CD4-positive, alpha-beta memory T cell (primary cell): ENCODE measurements at places on chromosomes 11 and 22. TPM values are rescaled to one million over a fixed set of nuclear protein-coding genes. Genes with fewer than 3 reads are reported as not detected.

DNA sequence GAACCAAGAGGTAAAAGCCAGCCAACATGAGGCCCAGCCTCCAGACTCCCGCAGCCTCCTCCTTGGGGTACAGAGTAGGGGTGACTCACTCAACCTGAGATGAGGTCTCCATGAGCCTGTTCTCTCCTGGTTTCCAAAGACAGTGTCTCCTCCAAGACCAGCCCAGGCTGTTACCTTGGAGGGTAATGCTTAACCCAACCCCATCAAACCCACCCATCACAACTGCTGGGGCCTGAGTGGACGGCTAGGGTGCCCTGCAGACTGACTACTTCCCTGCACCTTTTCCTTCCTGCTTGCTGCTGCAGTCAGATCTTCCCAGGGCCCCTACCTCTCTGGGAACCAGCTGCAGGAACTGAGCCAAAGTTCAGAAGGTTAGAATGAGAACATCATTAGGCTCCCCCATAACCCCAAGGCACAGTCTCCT is 5.1 kb upstream of the NOL12 start:
- DNase-seq: no peak

DNA sequence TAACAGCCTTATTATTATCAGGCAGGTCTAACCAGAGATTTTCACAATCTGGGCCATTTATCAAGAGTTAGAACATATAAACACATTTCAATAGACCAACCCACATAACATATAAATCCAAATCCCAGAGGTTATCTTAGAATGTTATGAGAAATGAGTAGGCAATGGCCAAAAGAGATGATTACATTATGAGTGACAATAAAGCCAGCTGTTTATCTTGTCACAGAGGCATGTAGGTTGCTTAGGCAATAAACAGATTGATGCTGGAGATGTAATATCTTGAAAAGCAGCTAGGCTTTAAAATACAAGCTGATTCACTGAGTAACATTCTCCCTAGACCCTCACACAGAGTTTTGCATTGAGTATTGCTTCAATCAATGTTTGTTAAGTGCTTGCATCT is 148.5 kb upstream of the SESN3 start:
- no peak for DNase-seq

- no peak for DNase-seq
Observed at GRCh38 chr22:35133702-35134380, 67.9 kb downstream of the ISX start.

GRCh38 chr11:112363527-112363926 is 102.9 kb upstream of the PLET1 start:
- DNase-seq: no peak

- peak; percentile 42 for DNase-seq
Observed at GRCh38 chr11:115503083-115503885, 931 bp downstream of the CADM1 start.

- no peak for DNase-seq
Observed at GRCh38 chr22:39996732-39997131, 2.0 kb downstream of the FAM83F start.

- DNase-seq: no peak
Observed at GRCh38 chr11:70857894-70858293, 394.5 kb downstream of the SHANK2 start.

GRCh38 chr11:76153571-76153923 is 52.8 kb downstream of the WNT11 start:
- DNase-seq: no peak

DNA sequence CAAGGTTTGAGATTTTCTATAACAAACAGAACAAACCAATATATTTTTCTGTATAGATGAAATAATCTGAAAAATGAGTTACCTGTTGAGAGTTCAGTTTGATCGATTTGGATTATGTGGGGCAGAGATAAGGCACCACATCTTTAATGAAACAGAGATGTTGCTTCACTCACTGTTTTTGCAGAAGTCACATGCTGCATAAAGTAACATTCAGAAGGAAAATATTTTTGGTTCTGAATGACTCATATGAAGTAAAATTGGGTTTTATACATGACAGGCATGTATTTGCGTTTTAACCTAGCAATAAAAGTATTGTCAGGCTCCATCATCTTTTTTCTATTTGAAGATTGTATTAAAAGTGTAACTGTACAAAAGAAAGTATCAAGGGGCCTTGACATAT is 77.8 kb downstream of the BBOX1 start:
- no peak for DNase-seq

DNA sequence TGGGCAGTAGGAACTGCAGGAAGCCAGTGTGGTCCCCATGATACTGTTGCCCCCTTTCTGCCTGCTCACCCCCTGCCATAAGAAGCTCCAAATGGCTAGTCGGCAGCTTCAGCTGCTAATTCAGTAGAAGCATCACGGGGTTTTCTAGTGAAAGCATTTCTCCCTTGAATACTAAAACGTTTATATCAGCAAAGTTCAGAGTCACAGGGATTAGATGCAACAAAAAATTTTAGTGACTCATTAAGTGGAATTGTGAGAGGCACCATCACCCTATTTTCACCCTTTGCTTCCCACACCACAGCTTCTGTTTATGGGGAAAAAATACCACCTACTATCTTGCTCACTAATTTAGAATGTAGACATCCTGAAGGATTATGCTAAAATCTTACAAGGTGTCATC is 25.2 kb downstream of the RAB39A start:
- DNase-seq: no peak

DNA sequence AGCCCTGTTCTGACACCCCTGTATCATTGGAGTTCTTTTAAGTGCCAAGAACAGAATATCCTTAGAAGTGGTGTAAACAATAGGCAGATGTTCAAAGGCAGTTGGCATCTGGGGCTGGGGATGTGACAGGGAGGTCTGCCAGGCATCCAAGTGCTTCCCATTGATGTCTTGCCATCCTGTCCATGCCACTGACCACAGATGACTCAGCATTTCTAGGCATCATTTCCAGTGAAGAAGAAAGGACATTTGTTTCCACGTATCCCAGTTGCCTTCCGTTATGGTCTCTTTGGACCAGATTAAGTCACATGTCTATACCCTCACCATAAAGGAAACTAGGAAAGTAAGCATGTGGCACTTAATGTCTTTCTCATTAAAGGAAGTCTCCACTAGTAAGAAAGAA is 76.7 kb upstream of the BARX2 start:
- DNase-seq: no peak

P2RY6 gene
- polyA plus RNA-seq: not detected

INS gene
- polyA plus RNA-seq: not detected

DBX1 gene
- not detected for polyA plus RNA-seq

MYO7A gene
- 0.24 TPM for polyA plus RNA-seq

OR51E1 gene
- polyA plus RNA-seq: not detected

DMC1 gene
- not detected for polyA plus RNA-seq

PLAAT2 gene
- not detected for polyA plus RNA-seq
